ENCODE measurements at places on chromosomes 16 and 17.
A peak's percentile ranks its signal among the peaks of the same experiment; 100 is the strongest.

GRCh38 chr17:72255481-72255880 lies 134.7 kb downstream of the SOX9 start:
- DNase-seq: no peak

GRCh38 chr16:15032547-15033308 lies 23.1 kb downstream of the NTAN1 start:
- DNase-seq: no peak

DNA sequence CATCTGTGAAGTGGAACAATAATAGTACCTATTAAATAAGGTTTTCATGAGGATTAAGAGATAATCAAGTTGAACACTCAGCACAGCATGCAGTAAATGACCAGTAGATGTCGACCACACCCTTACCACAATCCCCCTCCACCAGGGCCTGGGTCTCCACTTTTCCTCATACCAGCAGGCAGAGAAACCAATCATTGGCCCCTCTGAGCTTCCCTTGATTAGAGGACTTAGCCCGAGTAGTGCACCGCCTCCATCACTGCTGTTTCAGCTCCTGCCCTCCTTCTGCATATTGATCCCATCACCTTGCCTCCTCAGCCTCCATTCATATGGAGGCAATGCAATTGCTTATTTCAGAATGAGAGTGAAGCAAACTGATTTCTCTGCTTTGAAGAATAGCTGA lies 96.5 kb upstream of the CDH11 start:
- DNase-seq: no peak

GRCh38 chr16:12628536-12628935 lies 175.2 kb downstream of the CPPED1 start:
- DNase-seq: no peak

DNA sequence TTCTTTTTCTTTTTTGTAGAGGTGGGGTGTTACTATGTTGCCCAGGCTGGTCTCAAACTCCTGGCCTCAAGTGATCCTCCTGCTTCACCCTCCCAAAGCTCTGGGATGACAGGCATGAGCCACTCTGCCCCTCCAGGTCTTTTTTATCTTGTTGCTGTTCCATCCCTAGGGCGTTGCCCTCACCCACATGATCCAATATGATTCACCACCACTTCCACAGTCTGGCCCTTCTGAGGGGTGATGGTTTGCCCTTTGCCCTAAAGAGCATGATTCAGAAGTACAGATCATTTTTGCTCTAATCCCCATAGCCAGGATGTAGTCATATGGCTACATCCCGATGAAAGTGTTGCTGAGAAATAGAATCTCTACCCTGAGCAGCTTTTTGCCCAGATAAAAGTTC lies 18.8 kb downstream of the STX4 start:
- peak; percentile 73 for DNase-seq

DNA sequence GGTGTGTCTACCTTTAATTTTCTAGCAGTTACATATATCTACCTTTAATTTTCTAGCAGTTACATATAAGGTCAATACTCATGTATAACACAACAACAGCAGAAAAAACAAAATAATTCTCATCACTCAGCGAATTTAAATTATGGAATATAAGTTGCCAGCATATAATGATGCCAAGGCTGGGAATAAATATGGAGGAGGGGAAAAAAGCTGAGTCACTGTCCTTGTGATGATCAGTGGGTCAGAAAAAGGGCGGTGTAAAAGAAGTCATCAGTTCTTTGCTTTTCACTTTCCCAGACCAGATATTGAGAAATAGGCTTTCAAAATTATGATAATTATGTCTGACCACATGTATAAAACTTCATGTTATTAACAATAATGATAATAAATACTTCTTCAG lies 1471.7 kb downstream of the CDH8 start:
- no peak for DNase-seq

DNA sequence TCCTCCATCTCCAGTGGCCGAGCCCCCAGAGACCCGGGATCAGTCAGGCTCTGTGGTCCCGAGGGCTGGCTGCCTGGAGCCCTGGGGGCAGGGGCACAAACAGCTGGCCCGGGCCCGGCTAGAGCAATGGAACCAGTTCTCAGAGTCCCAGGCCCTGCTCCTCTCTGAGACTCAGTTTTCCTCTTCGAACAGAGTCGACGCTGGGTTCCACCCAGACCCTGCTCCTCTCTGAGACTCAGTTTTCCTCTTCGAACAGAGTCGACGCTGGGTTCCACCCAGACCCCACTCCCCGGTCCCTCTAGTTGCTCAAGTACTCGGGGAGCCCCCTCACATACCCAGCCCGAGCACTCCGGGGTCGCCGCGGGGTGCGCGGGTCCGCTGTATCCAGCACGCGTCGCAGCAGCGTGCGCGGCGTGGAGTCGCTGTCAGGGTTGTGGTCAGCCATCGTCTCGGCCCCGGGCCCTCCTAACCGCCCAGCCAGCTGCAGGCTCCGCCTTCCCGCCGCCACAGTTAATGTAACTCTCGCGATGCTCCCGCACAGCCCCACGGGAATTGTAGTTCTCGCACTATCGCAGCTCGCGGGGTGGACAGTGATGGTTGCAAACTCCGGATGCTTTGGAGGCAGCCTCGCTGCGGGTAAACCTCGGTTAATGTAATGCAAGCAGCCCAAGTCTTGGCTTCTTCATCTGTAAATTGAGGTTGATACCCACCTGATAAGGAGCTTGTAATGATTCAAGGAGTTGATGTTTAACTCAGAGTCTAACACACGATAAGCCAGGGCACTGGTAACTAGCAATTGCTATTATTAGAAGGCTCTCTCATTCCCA lies 8.5 kb upstream of the THAP11 start:
- DNase-seq: no peak

DNA sequence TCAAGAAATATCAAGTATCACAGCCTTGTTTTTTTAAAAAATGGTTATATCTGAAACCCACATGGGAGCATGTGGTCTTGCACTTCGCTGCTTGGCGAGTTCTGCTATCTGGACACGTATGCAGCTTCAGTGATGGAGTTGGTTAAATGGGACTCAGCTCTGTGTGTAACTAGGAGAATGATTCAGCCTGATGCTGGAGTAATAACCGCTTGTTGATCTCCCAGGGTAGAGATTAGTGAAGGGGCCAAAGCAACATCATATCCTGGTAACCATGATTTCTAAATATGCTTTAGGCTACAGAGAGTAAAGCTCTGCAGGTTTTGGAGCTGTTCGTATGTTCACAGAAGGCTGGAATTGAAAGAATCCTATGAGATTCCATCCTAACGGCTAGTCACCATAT lies 63.2 kb downstream of the IQCK start:
- DNase-seq: no peak

GRCh38 chr16:12620150-12620549 lies 183.5 kb downstream of the CPPED1 start:
- DNase-seq: no peak

- DNase-seq: no peak
Measured at GRCh38 chr17:17783825-17784656, 52.7 kb downstream of the SREBF1 start.

DNA sequence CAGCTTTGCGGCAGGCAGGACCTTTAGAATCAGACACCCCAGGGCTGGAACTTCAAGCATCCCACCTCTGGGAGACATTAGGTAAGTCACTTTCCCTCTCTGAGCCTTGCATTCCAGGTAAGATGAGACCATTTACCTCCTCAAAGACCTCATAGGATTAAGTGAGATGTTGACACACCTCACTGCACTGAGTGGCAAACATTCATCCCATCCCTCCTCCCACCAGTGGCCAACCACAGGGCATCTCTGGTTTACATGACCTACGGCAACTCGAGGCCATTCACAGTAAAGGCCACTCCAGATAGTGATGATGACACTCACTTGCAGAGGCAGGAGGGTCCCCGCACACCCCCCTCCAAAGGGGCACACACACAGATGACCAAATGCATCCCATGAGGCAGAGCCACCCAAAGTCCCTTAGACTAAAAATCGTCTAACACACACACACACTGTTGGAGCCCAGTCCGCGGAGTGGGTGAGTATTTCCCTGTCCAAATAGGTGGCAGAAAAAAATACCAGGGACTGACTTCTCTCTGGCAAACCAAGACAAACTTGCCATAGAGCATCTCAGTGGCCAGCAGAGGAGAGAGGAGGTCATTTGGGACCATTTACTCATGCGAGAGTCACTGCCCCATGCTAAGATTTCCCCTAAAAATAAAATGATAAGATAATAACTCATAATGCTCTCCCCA lies 454.9 kb downstream of the SOX9 start:
- no peak for DNase-seq

GRCh38 chr16:19912455-19913339 lies 28.0 kb upstream of the GPRC5B start:
- DNase-seq: no peak

GRCh38 chr17:40121181-40122135 lies at the start of gene MSL1:
Gene MSL1 (plus strand): TSS chr17:40121971. CDS start chr17:40122613, 642 bp downstream.
- DNase-seq: no peak

GRCh38 chr16:28093385-28093725 lies 29.8 kb upstream of the GSG1L start:
- DNase-seq: no peak

DNA sequence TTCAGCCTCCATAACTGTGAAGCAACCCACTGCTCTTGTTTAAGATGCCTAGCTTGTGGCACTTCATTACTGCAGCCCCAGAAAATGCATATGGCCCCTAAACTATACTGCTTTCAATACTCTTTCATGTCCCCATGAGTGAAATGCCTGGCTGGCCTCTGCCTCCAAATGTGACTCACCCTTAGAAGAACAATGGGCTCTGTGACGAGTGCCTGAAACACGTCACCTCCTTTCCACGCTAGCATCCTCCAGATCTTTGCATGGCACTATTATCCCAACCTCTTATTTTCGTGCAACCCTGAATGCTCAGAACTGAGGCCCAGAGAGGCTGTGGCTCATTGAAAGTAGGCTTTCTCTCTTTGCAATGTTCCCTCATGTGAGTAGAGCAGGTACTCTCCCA lies 233.1 kb downstream of the CBLN1 start:
- no peak for DNase-seq

- peak; percentile 63 for DNase-seq
Measured at GRCh38 chr16:72877374-72878028, 170.4 kb downstream of the ZFHX3 start.

GRCh38 chr17:60782742-60783141 lies 105.1 kb downstream of the BCAS3 start:
- DNase-seq: no peak

All from keratinocyte (primary cell).